ENCODE measurements at places on chromosomes 4 and X.

GRCh38 chrX:40201329-40201885, 103.6 kb upstream of the BCOR start:
- DNase-seq = no peak

DNA sequence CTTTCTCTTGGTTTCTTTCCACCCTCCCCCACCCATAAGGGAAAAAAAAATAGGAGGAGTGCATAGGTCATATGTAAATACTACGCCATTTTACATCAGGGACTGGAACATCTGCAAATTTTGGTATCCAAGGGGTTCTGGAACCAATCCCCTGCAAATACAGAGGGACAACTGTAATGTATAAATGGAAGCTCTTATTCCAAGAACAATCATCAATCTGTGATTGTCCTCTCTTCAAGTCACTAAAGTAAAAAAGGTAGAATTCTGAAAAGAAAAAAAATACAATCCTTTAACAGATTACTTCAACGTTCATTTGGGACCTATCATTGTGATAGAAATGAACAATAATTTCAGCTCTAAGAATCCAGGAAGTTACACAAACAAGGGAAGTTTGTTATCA, 13.6 kb downstream of the PPA2 start:
- DNase-seq = no peak

- DNase-seq = no peak
Observed at GRCh38 chr4:128502818-128503527, 215.4 kb upstream of the PGRMC2 start.

DNA sequence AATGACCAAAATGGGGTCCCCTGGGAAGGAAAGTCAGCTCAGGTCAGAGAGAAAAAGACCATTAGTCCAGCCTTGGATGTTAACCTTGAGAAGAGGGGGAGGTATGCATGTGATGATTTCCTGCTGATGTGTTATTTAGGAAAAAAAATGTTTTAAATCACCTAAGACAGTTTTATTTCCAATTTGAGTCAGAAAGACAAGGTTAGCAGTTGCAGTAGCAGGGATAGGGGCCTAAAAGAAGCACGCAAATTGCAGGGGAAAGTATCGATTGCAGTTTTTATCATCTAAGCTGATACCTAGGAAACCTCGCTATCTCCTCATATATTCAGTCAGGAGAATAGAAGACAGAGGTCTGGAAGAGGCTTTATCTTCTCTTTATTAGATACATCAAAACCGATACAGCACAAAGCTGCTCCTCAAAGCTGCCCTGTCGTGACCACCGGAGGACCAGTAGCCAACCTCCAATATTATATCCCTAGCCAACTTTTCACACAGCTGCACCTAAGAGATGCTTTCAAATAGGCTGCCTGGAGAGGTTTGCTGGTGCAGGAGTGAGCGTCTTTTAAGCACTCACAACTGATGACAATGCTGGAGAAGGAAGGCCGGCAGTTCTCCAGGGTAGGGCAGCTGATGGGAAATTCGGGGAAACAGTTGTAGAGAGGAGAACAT, 289.4 kb downstream of the INPP4B start:
- no peak for DNase-seq

- DNase-seq = no peak
Observed at GRCh38 chrX:74804574-74804973, 120.7 kb downstream of the NEXMIF start.

- no peak for DNase-seq
Observed at GRCh38 chr4:118313098-118313497, 39.7 kb downstream of the PRSS12 start.

DNA sequence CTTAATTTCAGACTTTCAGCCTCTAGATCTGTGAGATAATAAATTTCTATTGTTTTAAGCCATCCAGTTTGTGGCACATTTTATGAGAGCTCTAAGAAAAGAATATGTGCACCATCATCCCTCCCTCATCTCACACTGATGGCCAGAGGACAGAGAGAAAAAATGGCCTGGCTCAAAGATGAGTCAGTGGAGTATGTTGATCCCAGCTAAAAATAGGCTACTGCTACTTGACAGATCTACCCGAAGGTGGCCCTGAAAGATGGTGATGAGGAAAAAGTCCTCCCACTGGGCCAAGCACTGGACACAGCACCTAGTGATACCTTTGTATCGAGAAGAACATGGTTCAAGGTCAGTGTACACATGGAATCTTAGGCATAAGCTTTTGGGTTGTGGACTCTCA, 38.2 kb upstream of the DCTD start:
- no peak for DNase-seq

DNA sequence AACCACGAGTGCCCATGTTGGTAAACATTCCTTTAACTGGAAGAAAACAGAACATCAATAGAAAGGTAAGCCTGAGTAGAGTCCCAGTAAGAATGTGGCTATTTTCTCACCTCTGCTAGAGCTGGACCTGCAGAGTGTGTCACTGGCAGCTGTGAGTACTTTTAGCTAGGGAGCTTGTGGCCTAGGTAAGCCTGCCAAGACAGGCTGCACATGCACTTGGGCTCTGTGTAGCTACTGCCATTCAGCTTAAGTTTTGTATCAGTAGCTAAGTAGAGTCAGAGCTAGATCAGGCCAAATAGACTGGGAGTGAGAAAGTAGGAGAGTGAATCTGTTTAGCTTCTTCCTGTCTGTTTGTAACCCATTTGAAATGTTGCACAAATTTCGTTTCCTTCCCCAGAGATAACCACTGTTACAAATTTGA, 35.3 kb downstream of the RBPJ start:
- DNase-seq = no peak

All from stimulated activated naive CD4-positive, alpha-beta T cell (primary cell).